ENCODE measurements at places on chromosomes 4 and X.

DNA sequence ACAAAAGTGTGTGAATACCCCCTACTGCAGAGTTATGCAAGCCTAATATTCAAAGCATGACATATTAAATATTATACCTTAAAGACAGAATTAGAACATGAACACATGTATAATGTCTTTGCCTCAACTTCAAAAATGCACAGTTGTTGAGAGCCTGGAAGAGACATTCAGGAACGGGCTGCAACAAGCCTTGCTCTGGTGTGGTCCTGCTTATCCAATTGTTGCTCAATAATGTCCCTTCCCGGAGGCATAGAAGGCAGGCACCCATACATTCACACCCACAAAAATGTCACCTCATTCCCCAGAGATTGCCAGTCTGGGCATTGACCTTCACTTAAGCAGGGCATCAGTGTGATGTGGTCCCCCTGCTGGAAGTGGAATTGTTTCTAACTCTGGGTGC lies 238.8 kb downstream of the CBR4 start:
- DNase-seq: no peak

DNA sequence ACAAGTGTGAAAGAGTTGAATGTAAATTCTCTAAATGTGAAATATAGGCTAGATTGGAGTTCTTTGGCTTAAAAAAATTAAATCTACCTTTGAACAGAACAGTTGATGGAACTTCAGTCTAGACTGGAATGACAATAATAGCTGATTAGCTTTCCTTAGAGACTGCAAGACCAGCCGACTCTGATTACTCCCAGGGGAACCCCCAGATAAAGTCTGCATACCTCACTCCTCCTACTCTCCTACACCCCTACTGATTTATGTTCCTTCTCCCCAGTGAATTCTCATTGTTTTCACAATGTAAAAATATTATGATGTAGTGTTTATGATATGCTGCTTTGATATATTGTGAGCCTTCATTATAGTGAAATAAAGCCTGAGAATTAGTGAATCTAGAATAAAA lies 241.3 kb downstream of the CFAP299 start:
- DNase-seq: no peak

DNA sequence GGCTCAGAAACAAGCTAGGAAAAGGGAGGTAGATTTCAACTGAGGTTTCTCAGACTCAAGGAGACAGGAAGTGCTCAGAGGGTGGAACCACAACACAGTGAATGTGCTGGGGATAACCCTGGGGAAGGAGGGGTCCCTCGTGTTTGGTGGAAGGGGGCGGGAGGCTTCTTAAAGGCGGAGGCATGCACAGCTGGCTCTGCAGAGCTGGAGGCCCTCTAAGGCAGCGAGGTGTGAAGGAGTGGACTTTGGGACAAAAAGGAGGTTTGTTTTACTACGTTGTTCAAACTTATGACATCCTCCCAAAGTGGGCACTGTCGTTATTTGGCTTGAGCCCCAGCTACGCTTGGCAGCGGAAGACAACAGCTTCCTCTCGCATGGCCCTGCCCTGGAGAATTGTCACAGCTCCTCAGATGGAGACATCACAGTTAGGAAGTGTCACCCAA lies 21.7 kb upstream of the MTM1 start:
- peak; percentile 45 for DNase-seq

GRCh38 chrX:120741452-120741851 lies 111.6 kb upstream of the C1GALT1C1 start:
- DNase-seq: no peak

- DNase-seq: no peak
Observed at GRCh38 chr4:107094332-107094731, 58.2 kb upstream of the DKK2 start.

DNA sequence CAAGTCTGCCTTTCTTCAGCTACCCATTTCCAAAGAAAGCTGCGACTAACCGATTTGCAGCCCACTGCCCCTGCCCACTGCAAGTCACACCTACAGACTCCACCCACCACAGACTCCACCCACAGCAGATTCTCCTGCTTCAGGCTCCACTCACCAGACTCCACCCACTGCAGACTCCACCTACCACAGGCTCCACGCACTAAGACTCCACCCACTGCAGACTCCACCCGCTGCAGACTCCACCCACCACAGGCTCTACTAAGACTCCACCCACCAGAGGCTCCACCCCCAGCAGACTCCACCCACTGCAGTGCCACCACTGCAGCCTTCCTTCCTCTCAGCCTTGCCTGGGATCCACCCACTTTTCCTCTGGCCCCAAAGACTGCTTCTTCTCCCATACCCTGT lies 41.3 kb downstream of the ABLIM2 start:
- peak; percentile 47 for DNase-seq

- DNase-seq: no peak
Observed at GRCh38 chr4:53477636-53478035, 100.2 kb downstream of the FIP1L1 start.

DNA sequence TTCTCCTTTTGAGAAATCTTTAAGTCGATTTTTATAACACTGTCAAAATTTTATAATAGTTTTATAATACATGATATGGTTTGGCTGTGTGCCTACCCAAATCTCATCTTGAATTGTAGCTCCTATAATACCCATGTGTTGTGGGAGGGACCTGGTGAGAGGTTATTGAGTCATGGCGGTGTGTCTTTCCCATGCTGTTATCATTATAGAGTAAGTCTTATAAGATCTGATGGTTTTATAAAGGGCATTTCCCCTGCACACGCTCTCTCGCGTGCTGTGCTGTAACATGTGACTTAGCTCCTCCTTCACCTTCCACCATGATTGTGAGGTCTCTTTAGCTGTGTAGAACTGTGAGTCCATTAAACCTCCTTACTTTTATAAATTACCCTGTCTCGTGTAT lies 364.0 kb upstream of the SPANXN4 start:
- no peak for DNase-seq
